ENCODE measurements at places on chromosomes 2 and 18. TPM values are rescaled to one million over a fixed set of nuclear protein-coding genes. Genes with fewer than 3 reads are reported as not detected.

The TSPYL6 gene
- not detected for total RNA-seq

The GPBAR1 gene
- 0.75 TPM for total RNA-seq

The PXDN gene
- total RNA-seq, result not detected

The RUFY4 gene
- 3.2 TPM for total RNA-seq

DNA sequence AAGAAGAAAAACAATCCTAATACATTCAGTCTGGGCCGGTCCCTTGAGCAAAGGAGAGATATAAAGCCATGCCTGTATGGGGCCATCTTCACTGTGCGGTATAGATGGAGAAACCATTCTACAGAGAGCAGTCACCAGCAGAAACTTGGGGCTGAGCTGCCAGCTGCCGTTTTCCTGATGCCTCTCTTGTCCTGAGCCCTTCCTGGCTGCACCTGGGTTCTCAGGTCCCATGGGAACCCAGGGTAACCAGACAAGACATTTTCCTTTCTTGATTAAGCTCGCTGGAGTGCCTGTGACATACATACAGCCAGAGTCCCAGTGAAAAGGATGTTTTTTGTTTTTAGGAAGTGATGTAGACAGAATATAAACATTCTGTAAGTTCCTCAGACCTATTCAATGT lies 5.3 kb upstream of the METTL21A start:
- H3K27ac ChIP-seq, result no peak overlapping the region
- H3K4me1 ChIP-seq, result peaks cover 12% of the 10 kb centered on the region
- DNase-seq, result no peak
- H3K36me3 ChIP-seq, result no peaks in the 10 kb centered on the region
- H3K27me3 ChIP-seq, result peaks cover 2% of the 10 kb centered on the region
- H3K4me3 ChIP-seq, result no peak overlapping the region

DNA sequence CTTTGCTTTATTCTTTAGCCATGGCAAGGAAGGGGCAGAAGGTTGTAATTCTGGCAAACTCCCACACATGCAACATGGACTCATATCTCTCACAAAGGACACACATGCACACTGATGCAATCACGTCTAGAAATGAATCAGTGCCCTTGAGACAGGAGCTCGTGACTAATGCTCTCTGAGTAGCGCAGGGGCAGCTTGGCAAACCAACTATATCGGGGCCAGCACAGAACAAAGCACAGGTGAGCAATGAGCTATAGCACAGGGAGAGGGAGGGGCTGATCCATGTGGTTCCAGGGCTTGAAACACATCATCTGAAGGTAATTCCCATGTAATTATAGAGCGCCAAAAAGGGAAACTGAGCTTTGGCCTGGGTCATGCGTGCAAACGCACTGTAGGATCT lies 165.2 kb upstream of the KLF7 start:
- peak; percentile 75 for DNase-seq
- H3K36me3 ChIP-seq, result no peaks in the 10 kb centered on the region
- H3K4me3 ChIP-seq, result peak overlapping the region; percentile 48
- peaks cover 81% of the 10 kb centered on the region for H3K4me1 ChIP-seq
- H3K27me3 ChIP-seq, result no peaks in the 10 kb centered on the region

GRCh38 chr2:240918258-240919091 lies 12.3 kb downstream of the CROCC2 start:
- no peak overlapping the region for H3K27ac ChIP-seq
- H3K27me3 ChIP-seq, result peaks cover 5% of the 10 kb centered on the region
- H3K4me1 ChIP-seq, result no peaks in the 10 kb centered on the region
- no peak for DNase-seq
- H3K36me3 ChIP-seq, result no peaks in the 10 kb centered on the region

DNA sequence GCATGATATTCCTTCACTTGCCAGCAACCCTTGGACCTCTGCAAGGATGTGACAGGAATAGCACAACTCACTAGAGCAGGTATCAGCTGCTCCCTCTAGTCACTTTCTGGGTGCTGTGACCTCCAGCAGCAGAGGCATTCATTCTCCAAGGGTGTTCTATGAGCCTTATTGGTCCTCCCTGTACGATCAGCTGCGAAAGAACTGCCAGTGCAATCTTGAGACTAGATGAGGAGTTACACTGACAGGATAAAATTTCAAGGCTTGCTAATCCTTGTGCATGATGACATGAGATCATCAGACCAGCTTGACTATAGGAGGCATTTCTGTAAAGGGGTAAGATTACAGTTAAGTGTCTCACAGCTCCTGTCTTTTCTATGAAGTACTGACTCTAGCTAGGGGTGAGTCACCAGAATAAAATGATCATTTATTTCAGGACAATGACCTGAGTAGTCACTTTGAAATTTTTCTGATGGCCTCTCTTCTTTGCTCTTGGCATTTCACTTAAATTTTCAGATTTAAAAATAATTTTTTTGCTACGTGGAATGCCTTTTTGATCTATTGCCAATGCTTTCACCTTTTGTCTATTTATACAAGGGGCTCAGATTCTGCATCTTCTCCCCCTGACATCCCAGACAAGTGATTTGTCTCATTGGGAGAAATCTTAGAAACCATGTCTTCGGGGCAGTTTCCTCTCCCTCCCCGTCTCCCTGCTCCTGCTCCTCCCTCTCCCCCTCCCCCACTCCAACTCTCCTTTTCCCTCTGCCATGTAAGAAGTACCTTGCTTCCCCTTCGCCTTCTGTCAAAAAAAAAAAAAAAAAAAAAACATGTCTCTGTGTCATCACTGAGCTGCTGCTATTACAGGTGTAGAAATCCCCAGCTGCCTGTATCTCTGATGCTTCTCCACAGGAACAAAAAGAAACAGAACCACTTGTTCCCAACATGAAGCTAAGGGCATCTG lies 49.2 kb upstream of the FRZB start:
- H3K27me3 ChIP-seq, result no peaks in the 10 kb centered on the region
- no peak for DNase-seq
- no peak overlapping the region for H3K4me3 ChIP-seq
- H3K4me1 ChIP-seq, result peaks cover 3% of the 10 kb centered on the region
- H3K36me3 ChIP-seq, result no peaks in the 10 kb centered on the region
- no peak overlapping the region for H3K27ac ChIP-seq

- H3K4me1 ChIP-seq, result peaks cover 89% of the 10 kb centered on the region
- H3K36me3 ChIP-seq, result peaks cover 49% of the 10 kb centered on the region
- DNase-seq, result no peak
- peak overlapping the region; percentile 97 for H3K27ac ChIP-seq
These were observed 136.9 kb downstream of the HDAC4 start for GRCh38 chr2:239263669-239264491.

- no peak overlapping the region for H3K4me3 ChIP-seq
- H3K27ac ChIP-seq, result no peak overlapping the region
- H3K27me3 ChIP-seq, result no peaks in the 10 kb centered on the region
- H3K36me3 ChIP-seq, result no peaks in the 10 kb centered on the region
- DNase-seq, result no peak
- no peaks in the 10 kb centered on the region for H3K4me1 ChIP-seq
These were observed 267.8 kb downstream of the DPP10 start for GRCh38 chr2:114709936-114710850.

- H3K27me3 ChIP-seq, result no peaks in the 10 kb centered on the region
- H3K36me3 ChIP-seq, result no peaks in the 10 kb centered on the region
- H3K4me1 ChIP-seq, result no peaks in the 10 kb centered on the region
- DNase-seq, result no peak
- H3K27ac ChIP-seq, result no peak overlapping the region
These were observed 48.9 kb downstream of the AGAP1 start for GRCh38 chr2:235542733-235543127.

DNA sequence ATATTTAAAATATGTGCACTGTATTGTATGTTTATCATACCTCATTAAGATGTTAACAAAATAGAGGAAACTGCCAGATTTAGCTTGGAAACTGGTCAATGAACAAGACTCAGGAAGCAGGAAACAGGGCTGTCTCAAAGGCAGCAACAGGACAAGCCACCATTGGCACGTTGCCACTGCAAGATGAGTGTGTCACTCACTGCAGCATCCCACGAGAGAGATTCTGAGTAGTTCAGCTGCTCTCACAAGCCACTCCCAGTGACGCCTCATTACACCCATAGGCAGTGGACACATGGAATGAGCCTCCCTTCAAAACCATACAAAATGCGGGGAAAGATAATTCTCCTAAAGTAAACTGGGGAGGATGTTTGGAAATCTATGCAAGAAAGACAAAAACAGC lies 181.9 kb upstream of the DLGAP1 start:
- no peak overlapping the region for H3K27ac ChIP-seq
- no peaks in the 10 kb centered on the region for H3K27me3 ChIP-seq
- DNase-seq, result no peak
- no peaks in the 10 kb centered on the region for H3K36me3 ChIP-seq
- H3K4me1 ChIP-seq, result no peaks in the 10 kb centered on the region

GRCh38 chr2:58913082-58913726 lies 672.1 kb upstream of the FANCL start:
- no peaks in the 10 kb centered on the region for H3K4me1 ChIP-seq
- DNase-seq, result no peak
- no peaks in the 10 kb centered on the region for H3K27me3 ChIP-seq
- no peak overlapping the region for H3K4me3 ChIP-seq
- H3K36me3 ChIP-seq, result no peaks in the 10 kb centered on the region

GRCh38 chr2:122163617-122164016 lies 408.2 kb downstream of the TSN start:
- no peak for DNase-seq
- no peaks in the 10 kb centered on the region for H3K36me3 ChIP-seq
- no peak overlapping the region for H3K4me3 ChIP-seq
- no peaks in the 10 kb centered on the region for H3K27me3 ChIP-seq
- no peaks in the 10 kb centered on the region for H3K4me1 ChIP-seq
